T1000 (cell line): ENCODE measurements at places on chromosomes 5 and 9.

GRCh38 chr5:125501396-125501795 lies 755.0 kb upstream of the ZNF608 start:
- no peak for DNase-seq

DNA sequence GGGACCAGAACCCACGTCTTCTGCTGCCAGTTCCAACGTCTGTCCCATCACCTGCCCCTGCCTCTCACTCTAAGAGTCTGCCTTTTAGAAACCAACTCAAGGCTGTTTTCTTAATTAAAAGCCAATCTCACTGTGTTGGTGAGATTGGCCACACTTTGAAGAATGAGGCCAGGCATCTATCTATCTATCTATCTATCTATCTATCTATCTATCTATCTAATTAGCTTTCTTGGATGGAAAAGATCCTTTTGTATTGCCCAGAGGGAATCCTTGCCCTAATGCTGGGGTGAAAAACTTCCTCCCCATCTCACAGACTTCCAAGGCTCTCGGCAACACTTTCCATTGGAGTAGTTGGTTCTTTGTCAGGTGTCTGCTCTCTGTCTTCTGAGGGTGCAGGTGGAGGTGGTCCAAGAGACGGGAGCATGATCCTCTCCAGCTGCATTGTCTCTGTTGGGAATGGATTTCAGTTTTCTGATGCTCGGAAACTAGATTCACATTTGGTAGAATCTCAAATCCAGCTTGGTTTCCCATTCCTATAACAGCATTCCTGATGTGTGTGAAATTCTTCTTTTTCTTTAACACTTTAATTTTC lies 57.9 kb downstream of the GALNT12 start:
- no peak for DNase-seq

DNA sequence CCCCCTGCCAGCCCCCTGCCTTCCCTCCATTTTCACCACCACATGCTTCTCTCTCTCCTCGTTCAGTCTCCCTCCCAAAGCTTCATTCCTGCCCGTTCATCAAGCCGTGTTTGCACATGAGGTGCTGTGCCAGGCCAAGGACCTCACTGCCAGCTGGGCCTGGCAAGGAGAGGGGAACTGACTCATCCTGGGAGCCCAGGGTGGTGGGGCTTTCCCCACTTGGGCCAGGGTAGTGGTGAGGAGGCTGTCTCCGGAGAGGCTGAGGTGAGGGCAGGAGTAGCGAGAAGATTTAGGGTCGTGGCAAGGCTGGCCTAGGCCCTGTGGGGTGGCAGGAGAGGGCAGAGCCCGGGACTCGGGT lies 30.4 kb upstream of the NOTCH1 start:
- peak; percentile 17 for DNase-seq

DNA sequence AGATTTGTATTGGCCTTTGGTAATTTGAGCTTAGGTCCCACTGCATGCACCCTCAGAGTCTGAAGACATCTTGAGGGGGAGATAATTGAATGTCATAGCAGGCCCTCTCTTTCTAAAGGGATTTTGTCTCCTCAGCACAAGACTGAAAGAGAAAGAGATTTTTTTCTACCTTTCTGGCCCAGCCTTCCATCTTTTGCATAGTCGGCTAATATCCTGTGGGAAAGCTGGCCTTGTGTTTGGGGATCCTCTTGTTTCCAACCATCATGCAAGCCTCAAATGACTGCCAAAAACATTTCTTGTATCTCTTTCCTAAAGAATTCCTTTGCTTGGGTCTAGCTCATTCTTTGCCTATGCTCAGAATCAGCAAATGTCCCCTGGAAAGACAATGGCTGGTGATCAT lies 42.0 kb upstream of the CDK5RAP2 start:
- DNase-seq: no peak

DNA sequence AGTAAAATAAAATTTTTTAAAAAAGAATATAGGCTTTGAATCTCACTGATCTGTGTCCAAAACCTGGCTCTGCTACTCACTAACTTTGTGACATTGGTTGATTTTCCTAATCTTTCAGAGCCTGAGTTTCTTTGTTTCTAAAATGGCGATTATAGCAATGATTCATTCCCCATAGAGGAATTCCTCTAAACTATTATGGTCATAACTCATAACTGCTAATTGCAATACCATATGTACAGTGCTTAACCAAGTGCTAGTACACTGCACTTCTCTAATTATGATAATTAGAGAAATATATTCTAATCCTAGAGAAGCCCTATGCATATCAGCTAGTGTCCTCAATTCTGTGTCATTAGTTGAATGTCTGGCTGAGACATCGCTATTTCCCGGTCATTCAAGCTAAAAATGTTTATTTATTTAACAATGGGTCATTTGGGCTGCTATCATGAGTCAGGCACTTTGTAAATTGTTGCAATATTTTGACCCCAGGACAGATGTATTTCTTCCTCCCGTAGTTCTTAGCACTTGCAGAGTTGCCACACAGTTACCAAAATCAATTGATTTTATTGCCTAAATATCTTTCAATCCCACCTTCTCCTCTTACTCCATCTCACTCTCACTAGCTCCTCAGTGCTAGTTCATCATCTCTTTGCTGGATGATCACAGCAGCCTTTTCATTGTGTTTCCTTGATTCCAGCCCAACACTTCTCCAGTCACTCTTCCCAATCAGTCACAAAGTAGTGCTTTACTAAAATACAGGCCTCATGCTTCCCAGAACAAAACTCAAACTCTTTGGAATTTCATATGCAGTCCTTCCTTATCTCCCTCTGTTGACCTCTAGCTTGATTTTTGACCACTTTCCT lies 200.9 kb upstream of the PAPPA start:
- DNase-seq: no peak

DNA sequence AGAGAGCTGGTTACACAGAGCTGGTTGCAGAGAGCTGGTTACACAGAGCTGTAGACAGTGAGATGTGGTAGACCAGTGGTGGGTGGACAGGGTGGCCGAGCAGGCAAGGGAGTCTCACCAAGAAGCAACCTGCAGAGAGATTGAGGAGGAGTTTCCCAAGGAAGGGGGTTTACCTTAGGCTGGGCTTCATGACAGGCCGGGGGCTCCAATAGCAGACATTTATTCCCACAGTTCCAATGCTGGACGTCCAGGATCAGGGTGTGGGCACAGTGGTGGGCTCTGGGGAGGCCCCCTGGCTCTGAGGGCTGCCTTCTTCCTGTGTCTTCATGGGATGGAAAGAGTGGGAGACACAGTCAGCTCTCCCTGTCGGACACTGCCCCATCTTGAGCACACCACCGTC lies 386.9 kb upstream of the IRX4 start:
- no peak for DNase-seq

DNA sequence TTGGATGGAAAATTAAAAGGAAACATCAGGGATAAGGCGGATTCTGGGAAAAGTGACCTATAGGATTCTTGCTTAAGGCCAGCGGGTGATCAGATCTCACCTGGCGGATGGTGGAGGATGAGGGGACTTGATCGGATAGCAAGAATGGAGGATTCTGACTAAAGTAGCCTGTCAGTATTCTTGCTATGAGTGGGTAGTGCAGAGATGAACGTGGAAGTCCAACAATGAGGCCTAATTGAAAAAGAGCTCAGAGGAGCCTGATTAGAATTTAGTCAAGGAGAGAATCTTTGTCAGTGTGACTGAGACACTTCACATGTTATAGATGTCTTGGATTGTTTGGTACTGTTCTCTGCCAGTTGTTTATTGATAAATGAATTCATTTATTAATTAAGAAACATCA lies 24.9 kb downstream of the CAST start:
- DNase-seq: no peak
